ENCODE measurements at places on chromosomes 3 and 15.

DNA sequence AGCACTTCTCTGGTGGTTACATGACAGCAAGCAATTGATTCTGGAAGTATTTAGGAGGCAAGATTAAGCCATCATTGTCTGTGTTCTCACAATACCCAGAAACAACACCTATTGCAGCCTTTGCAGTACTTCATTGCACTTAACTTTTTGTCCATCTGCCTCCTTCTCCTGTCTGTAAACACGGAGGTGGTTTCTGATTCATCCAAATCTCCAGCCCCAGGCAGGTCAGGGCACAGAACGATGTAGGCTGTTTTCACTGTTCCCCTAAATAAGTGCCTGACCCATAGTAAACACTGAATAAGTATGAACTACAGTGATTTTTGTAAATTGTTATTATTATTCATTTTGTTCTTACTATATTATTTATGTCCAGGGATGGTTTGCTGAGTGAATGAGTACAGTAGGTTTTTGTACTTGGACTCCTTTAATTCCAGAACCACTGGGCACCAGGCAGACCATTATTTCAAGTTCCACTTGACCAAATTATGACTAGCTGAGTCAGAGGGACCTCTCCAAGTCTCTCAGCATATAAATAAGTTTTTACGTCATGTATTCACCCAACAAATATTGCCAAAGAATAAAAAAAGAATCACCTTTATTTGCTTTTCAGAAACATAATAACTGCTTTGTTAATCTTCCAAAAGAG lies 283.3 kb upstream of the TRIM42 start:
- DNase-seq: no peak

DNA sequence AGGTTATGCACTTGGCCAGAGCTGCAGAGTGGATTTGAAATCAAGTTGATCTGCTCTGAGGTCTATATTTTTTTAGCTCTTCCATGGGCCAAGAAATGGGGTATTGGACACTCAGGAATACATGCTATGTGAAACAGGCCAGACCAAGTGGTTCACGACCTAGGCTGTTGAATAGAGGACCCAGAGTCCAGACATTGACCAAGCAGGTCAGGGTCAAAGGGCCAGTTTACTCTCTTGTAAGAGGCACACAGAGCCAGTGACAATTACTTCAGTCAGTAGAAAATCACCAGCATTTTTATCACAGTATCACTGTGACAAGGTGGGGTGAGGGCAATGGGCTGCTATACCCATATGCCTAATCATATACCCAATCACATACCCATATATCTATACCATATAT lies 320.6 kb upstream of the RORA start:
- no peak for DNase-seq

DNA sequence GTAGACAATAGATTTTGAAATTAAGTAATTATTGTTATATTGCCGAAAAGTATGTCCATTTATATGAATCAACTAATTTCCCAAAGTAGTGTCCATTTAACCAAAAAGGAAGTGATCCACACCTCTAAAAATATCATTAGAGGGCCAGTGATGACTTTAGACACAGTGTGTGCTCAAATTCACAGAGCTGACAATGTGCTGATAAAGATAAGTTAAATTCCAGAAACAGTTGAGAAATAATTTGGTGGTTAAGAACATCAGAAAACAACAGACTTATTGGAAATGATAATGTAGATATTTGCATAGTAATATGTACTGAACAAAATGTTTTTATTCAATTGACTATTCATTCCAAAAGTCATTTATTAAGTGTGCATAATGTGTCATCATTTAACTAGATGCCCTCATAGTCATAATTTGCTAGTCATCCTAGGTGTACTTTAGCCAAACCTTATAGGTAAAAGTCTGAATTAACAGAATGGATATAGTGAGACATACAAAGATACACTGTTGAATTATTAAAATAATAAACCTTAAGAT lies 230.2 kb upstream of the ADAMTS9 start:
- no peak for DNase-seq

DNA sequence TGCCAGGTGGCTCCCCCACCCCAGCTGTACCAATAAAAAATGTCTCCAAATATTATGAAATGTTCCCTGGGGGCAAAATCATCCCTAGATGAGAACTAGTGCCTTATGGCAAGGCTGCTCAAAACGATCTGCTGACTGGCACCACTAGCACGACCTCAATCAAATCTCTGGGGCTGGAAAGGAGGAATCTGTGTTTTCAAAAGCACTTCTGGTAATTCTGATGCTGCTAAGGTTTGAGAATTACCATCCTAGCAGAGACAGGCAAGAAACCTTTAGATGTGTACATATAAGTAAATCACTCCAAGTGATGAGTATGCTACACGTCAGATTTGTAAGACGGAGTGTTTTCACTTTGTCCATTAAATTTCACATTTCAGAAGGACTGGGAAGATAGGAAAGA lies 360.1 kb upstream of the THRB start:
- DNase-seq: no peak
